Neural progenitor cell (in vitro differentiated cells): ENCODE measurements at places on chromosomes 7 and 10. TPM values are rescaled to one million over a fixed set of nuclear protein-coding genes. Genes with fewer than 3 reads are reported as not detected.

- DNase-seq = no peak
These were observed 9.8 kb upstream of the LAMB1 start for GRCh38 chr7:108012499-108013430.

- no peak for DNase-seq
These were observed 25.9 kb downstream of the ELFN1 start for GRCh38 chr7:1695800-1696454.

HEPACAM2 gene
- total RNA-seq = 0.09 TPM in 1 of 2 replicates, not detected in the other

- DNase-seq = no peak
These were observed 15.8 kb upstream of the ZNRF2 start for GRCh38 chr7:30268586-30268985.

- DNase-seq = no peak
These were observed 66.7 kb upstream of the PDZD8 start for GRCh38 chr10:117441812-117442443.

DNA sequence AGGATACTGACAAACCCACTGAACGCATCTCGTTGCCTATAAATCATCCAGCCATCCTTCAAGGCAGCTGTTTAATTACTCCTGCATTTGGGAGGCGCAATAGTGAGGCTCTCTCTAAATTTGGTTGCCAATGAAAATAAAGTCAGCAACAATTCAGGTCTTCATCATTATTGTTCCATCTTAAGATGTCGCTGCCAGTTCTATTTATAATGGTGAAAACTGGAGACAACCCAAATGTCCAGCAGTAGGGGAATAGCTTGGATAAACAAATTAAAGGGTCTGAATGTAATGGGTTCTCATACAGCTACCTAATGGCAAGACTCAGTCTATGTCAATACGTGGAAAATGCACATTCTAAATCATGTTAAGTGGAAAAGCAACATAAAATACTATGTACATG, 120.1 kb upstream of the PLXNA4 start:
- no peak for DNase-seq

- DNase-seq = no peak
These were observed 79.9 kb downstream of the ELFN1 start for GRCh38 chr7:1749864-1750466.

SPDYE6 gene
- not detected in 2 replicates for total RNA-seq

GRCh38 chr7:84674236-84674913, 479.8 kb upstream of the SEMA3A start:
- DNase-seq = no peak

DNA sequence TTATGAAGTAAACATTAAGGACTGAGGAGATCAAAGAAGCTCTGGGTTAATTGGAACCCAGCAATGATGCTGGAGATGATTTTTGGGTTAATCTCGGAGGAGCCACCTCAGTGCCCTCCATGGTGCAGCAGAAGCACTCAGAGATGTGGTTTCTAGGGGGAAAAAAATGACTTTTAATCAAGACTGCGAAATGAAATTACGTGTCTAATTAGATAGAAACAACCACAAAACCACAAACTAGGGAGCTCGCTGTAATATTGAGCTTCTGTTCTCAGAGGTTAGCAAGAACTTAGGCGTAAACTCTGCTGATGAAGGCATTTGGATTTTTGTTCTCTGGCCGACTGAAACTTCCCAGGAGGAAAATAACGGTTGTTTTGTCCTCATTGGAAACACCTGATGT, 319.0 kb downstream of the GRID1 start:
- no peak for DNase-seq

DNA sequence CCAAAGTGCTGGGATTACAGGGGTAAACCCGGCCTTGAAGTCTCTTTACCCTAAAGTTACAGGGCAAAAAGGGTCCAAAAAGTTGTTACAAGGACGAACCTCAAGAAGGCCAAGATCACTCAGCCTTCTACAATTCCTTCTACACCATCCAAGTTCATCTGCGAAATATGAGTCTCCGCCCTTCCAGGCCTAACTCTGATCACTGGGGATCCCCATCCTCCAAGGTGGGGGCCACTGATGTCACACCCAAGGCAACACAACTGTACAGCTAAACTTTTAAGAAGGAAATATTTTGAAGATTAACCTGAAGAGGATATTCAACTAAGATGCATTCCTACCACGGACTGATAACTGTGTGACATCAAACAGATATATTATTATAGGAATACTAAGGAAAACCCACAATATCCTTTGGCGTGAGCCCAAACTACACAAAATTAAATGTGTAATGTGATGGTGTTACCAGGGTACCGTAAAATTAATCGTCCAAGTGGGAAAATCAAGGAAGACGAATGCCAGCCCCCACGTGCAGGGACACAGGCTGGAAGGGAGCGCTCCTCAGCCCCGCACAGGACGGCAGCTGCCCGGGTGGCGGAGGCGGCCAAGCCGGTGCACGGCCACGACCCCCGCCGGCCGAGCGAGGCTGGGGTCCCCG, 1.0 kb downstream of the PAXIP1 start:
- DNase-seq = no peak

DNA sequence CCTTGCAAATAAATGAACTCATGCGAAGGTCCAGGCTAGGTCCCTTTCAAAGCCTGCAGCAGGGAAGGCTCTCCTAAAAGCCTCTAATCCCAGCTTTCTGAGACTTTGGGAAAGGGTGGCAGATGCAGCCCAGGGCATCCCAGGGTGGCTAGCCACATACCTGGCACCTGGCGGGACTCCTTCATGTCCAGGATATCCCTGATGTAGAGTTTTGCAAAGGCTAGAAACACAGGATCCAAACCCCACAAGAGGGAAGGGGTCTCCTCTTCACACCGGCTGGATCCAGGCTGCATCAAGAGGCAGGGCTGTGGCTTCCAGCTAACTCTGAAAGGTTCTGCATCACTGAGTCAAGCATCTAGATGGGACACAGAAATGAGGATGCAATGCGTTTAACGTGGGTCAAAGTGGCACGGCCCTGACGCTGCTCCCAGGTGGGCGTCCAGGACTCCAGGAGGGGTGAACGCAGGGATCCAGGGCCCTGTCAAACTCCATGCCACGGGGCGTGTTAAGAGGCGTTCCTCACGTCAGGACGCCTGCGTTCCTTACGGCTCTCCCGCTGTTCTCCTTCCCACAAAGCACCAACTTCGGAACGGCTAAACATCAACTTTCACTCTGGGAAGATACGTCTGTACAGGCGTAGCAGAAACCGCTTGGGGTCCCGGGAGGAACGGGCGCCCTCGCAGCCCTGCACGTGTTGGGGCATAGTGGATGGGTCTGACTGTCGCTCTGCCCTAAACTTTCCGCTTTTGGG, 507 bp downstream of the STN1 start:
- peak; percentile 73 for DNase-seq

- no peak for DNase-seq
These were observed 183.1 kb upstream of the PRSS58 start for GRCh38 chr7:142440906-142441411.

DNA sequence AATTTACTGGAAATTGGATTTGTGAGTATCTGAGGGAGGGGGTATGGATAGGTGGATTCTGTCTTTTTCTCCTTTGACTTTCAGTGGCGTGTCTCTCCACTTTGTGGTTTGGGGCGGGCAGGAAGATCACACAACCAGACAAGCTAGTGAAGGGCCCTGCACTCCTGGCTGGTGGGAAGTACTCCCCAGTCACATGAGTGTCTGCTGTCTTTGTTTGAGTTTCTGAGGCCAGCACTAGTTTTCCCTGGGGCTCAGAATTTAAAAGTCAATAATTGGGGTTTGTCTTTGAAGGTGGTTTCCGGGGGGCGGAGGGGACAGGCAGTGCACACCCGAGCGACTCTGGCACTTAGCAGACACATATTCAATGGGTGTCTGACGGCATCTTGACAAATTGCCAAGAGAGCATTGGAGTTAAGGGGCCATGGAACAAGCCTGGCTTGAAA, 120.1 kb downstream of the WDFY4 start:
- DNase-seq = no peak

GRCh38 chr7:4681886-4682620, at the start of gene FOXK1:
Gene FOXK1, plus strand, starts transcription at chr7:4682295. Its CDS starts 14 bp downstream, at chr7:4682309.
- DNase-seq = peak; percentile 89

DNA sequence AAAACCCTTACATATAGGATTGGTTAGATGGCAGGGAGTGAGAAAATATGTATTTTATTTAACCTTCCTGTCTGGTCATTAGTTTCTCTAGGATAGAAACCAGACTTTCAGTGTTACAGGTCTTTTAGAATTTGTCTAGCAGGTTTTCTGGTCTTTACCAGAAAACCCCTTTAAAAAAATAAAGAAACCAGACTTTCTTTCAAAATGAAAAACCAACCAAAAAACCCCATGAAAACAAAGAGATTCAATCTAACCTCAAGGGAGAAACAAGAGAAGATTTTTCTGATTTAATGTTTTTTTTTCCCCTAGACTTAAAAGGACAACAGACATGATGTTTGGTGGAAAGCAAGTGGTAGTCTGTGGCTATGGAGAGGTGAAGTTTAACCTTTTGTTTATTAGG, 28.7 kb upstream of the STRIP2 start:
- DNase-seq = no peak

- DNase-seq = no peak
These were observed 19.9 kb downstream of the TMEM176B start for GRCh38 chr7:150780292-150780691.

GRCh38 chr10:104380336-104380735, 26.7 kb downstream of the CFAP58 start:
- DNase-seq = no peak

GRCh38 chr7:147586526-147586925, 1004.0 kb upstream of the C7orf33 start:
- no peak for DNase-seq

C10orf53 gene
- total RNA-seq = not detected in 2 replicates

DNA sequence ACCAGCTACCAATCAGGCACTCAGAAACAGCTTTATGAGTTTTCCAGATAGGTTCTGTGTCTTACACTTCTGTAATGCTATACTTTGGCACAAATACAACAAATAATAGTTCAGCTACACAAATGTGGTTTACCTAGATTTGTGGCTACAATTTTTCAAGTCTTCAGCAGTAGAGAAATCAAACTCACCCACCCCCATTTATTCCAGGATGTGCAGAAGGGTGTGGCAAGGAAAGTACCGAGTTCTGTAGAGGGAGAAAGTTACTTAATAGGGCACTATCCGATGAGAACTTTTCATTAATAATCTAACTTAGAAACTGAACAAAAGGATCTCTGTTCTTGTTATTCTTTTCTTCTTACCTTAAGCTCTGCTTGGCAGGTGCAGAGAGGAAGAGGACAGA, 30.3 kb upstream of the ATP6V0A4 start:
- no peak for DNase-seq

GRCh38 chr10:125161707-125162119, 1.4 kb upstream of the CTBP2 start:
- no peak for DNase-seq

MICALL2 gene
- total RNA-seq = 6.0 and 22.7 TPM in 2 replicates

DNA sequence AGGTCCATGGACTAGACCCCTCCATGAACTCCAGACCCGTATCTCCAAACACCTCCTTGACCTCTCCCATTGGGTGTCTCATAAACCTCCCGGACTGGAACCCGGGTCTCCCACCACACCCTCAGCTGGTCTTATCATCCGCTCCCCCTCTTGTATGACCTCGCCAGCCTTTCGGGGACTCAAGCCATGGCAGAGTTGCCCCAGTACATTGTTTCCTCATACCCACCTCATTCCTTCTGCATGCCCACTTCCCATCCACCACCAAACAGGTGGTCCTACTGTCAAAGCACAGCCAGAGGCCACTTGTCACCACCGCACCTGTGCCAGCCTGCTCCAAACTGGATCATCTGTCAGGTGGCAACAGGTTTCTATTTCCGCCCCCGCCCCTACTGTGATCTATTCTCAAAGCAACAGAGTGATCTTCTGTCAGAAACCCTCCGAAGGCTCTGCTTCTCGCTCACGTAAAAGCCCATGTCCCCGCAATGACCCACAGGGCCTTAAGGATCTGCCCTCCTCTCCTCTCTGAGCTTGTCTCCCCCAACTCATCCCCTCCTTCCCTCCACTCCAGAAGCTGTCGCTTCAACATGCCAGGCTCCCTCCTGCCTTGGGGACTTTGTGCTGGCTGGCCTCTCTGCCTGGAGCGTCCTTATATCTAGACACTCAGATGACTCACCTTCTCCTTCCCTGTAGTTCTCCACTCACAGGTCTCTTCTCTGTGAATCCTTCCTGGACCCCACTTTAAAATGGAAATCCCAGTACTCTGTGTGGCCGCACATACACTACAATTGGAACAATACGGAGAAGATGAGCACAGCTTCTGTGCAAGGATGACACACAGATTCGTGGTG, 22.8 kb upstream of the PRKAG2 start:
- no peak for DNase-seq

TCF7L2 gene
- 11.0 and 12.3 TPM in 2 replicates for total RNA-seq

PON3 gene
- total RNA-seq = not detected in 2 replicates

- no peak for DNase-seq
These were observed 8.0 kb downstream of the DPYSL4 start for GRCh38 chr10:132194726-132195125.

GRCh38 chr10:16184906-16185305, 251.9 kb upstream of the PTER start:
- no peak for DNase-seq

- DNase-seq = peak; percentile 6
These were observed 24.7 kb upstream of the PIK3CG start for GRCh38 chr7:106840342-106840741.

TUBAL3 gene
- not detected in 2 replicates for total RNA-seq

GRCh38 chr10:131249955-131250344, 61.6 kb downstream of the TCERG1L start:
- DNase-seq = no peak

DNA sequence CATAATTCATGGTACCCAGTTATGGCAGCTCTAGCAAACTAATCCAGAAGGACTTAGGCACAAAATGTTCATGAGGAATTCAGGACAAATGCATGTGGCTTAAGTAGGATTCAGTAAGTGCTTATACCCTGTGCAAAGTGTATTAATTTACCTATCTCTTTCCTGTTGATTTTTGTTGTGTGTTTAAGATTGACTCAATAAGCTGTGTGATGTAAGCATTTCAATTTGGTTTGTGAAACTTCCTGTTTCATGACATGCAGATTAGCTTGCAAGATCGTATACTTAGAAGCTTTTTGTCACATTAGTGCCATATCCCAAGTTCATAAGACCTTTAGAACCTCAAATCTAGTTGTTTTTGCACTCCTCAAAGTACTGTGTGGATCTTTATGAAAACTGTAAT, 416.7 kb downstream of the ARL4A start:
- no peak for DNase-seq

GRCh38 chr7:104772405-104773345, 241.3 kb upstream of the KMT2E start:
- peak; percentile 58 for DNase-seq

DNA sequence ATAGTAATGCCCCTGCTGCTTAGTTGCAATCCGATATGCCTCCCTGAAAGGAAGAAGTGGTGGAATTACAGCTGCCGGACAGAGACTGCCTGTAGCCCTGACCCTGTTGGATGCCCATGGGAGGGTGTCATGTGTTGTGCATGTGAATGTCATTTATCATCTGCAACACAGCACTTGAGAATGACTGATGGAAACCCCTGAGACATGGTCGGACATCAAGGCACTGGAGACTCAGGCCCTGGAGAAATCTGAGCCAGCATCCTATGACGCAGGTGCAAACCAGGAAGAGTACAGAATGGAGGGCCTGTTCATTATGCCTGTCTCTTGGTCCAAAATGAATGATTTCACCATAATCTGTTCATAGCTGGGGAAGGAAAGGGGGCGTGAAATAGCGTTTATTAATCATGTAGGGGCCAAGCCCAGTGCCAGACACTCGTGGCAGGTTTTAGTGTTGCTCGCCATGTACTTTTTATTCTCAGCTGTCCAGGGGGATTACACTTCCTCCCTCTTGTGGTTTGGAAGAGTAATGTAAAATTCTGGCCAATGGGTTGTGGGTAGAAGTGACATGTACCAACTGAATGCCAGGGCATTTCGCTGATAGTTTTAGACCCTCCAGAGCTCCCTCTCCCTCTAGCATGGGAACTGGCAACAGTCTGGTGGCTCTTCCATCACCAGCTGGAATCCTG, 23.0 kb upstream of the LEP start:
- DNase-seq = no peak
